ENCODE measurements at places on chromosomes 7 and 10.
A peak's percentile ranks its signal among the peaks of the same experiment; 100 is the strongest.

DNA sequence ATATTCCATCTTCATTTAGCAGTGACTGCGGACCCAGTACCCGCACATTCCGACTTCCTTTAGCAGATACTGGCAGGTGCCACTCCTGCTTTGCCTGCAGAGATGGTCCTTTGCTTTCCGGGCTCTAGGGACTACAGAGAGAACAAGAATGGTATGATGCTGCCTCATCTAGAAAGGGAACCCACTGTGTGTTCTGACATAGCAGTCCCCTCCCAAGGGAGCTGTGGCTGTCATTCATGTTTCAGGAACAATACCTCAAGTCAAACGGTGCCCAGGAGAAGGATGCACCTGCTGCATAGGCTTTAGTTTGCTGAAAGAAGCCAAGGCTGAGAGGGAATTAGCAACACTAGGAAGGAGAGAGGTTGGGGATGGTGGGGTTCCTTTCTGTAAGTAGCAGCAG, 15.9 kb upstream of the TMEM72 start:
- no peak for DNase-seq

DNA sequence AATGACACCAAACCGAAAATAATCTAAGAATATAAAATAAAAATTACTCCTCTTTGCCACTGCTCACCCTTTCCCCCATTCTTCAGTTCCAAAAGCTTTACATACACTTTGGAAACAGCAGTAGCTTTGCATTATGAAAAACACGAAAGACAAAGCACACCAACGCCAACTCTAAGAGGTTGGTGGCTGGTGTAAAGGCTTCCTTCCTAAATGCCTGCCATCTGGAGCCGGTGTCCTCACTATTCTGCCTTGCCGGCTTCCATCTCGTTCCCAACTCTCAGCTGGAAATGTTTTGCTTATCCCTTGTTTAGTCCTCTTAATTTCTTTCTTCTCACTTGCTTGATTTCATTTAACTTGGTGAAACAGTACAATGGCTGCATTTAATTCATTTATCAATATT, 281.1 kb upstream of the LRRN3 start:
- no peak for DNase-seq

DNA sequence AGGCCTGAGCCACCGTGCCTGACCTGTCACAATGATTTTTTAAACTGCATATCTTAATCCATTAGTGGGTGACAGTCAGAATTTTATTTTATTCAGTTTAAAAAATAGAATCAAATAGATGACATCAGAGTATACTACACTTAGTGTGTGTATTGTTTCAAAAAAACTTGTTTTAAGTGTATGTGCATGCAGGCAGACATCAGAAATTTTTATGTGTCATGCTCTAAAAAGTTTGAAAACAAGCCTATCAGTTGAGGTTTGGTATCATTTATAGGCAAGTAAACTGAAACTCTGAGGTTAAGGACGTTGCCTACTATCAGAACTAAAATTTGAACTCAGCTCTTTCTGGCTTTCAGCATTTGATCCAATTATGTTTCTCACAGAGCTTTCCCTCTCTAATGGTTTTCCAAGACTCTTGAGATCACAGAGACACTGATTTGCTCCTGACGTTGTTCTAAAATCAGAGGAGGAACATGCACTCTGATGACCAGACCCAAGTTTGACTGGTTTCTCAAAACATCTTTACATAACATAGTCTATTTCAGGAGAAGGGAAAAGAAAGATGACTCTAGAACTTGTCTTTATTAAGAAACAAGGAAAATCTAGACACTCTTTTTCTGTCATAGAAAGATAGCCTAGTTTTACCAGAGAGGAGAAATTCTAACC, 188.6 kb downstream of the AUTS2 start:
- DNase-seq = no peak

DNA sequence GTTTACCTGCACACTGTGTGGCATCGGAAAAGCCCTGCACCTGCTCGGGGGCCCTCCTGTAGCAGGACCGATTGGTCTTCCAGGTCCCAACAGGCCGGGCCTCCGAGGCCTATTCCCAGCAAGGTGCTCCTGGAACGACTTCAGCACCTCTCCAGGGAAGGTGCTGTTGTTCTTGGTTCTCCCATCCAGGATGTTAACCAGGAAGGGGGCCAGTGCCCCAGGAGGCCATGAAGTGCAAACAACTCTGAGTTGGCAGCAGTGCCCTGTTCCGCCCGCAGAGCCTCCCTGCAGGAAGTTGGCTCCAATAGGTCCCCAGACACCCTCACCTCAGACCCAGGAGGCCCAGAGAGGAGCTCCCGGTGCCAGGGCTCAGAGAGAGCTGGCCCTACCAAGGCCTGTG, 64.0 kb upstream of the DUSP5 start:
- DNase-seq = no peak

- no peak for DNase-seq
Measured at GRCh38 chr7:52956379-52956915, 79.0 kb upstream of the POM121L12 start.

DNA sequence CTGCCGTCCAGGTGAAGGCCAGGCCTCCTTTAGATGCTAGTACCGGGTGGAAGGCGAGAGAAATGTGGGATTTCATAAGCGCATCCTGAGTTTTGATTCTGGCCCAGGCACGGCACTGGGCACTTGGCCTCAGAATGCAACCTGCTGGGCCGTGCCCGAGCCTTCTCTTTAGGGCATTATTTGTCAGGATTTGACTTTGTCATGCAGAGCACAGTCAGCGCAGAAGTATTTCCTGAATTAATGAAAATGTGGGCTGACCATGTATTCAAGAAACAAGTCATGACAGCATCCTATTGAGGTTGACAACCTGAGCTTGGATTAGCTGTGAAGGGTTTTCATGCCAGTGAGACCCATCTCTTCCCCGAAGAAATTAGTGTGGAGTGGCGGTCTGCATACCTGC, 34.4 kb downstream of the RCC1L start:
- DNase-seq = no peak

DNA sequence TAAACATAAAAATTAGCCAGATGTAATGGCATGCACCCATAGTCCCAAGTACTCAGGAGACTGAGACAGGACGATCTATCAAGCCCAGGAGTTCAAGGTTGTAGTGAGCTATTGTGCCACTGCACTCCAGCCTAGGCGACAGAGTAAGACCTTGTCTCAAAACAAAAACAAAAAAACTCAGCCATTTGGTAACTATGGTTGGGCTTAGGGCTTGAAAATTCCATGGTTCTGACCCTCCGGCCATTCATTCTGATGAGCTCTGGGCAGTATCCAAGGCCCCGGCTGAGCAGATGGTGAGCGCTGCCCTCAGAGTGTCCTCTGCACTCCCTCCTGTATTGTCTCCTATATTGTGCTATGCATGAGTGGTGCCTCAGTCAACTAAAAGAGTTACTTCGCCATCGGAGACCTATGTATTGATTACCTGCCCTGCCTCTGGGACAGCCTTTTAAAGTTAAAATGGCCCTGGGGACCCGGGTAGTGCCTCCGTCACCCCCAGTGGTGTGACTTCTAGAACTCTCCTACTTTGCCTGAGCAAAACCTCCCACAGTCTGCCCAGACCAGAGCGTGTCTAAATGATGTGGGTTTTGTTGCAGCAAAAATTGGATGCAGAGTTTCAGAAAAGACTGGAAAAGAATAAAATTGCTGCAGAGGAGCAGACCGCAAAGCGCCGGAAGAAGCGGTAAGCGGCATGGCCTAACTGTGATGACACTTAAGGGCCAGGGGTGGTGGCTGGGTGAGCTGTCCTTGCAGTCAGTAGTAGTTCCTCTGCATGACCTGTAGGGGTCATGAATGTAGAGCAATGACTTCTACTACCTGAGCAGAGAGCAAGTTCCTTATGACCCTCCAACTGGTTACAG, 8.1 kb downstream of the PRKRIP1 start:
- peak; percentile 19 for DNase-seq

DNA sequence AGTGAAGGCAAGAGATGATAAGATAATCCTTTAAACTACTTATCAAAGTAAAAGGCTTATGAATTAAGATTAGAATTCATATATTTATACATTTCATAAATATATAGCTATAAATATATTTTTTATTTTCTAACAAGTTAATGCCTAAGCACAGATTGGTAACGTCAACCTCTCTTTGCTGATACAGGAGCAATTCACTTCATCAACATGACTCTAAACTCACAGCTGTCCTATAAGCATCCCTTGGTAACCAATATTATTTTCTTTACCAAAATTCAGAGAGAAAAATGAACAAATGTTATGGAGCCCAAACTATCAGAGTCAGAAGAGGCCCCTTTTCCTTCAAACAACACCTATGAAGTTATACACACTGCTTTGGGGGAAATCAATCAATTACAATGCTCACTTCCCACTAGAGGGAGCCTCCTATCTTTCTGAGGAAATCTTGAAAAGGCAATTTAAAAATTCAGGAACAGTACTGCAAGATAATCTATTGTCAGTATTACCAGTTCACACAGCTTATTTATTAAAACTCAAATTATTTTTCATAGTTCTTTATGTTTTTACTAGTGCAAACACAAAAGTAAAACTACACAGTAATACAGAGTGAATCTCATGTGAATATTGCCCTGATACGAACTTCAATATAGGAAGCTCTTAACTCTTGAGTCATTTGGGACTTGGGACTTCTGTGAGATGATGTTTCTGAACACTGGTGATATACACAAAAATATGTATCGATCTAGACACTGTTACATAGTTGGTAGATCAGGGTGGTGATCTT, 51.0 kb upstream of the NOBOX start:
- DNase-seq = no peak

GRCh38 chr7:28276298-28276697, 95.7 kb upstream of the JAZF1 start:
- no peak for DNase-seq

GRCh38 chr7:12712236-12712635, 24.8 kb downstream of the ARL4A start:
- no peak for DNase-seq

DNA sequence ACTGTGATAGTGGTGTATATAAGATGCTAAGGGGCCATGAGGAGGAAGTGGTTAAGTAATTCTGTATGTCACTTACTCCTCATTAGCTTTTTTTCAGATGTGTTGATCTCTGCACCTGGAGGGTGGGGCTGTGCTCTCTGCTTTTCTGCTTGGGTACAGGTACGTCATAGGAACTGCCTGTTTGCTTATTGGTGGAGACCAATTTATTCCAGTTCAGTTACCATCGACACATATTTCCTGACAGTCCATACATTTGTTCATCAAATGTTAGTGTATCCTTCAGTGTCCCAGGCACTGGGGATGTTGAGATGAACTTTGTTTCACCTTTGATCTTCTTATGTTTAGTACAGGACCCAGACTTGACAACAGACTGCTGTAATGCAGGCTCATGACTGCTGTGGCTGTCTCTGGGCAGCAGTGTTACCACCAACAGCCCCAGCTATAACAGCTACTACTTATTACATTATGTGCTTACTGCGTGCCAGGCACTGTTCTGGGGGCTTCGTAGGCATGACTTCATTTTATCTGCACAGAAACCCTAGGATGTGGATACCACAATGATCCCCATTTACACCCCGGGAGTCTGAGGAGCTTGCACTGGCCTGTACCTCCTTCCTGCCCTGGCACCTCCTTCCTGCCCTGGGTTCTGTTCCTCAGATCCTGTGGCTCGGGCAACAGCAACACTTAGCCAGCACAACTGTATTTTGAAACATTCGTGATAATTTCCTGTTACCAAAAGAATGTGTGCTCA, 87.4 kb downstream of the BUB3 start:
- DNase-seq = no peak

- DNase-seq = no peak
Measured at GRCh38 chr10:89035461-89035860, 44.9 kb downstream of the FAS start.

DNA sequence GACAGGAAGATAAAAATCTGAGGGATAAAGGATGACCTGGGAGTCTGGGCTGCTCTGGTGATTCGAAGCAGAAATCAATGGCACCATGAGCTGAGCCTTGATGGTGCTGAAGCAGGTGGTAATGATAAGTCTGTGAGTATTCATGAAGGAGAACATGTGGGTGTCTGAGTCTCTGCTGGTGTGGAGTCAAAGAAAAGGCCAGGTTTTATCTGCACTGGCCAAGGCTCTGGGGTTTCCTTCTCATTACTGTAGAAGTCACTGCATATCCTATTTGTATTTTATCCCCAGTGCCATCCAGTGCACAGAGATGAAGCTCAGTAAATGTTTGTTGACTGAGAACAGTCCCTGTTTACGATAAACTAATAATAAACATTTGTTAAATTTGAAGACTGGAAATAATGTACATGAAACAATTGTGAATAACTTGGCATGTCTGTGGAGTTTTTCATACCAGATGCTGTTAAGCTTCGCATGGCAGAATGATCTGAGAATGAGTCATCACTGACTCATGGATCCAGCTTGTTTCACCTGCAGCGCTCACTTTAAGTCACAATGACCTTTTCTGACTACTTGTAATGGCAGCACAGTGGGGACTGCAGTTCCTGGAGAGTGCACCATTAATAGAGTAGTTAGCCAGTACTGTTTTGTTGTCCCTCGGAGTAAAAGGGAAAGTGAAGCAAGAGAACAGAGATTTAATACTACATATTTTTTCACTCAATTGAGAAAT, 538.5 kb downstream of the HTR7 start:
- peak; percentile 40 for DNase-seq

- no peak for DNase-seq
Measured at GRCh38 chr7:100109521-100110163, 8.2 kb downstream of the AP4M1 start.

DNA sequence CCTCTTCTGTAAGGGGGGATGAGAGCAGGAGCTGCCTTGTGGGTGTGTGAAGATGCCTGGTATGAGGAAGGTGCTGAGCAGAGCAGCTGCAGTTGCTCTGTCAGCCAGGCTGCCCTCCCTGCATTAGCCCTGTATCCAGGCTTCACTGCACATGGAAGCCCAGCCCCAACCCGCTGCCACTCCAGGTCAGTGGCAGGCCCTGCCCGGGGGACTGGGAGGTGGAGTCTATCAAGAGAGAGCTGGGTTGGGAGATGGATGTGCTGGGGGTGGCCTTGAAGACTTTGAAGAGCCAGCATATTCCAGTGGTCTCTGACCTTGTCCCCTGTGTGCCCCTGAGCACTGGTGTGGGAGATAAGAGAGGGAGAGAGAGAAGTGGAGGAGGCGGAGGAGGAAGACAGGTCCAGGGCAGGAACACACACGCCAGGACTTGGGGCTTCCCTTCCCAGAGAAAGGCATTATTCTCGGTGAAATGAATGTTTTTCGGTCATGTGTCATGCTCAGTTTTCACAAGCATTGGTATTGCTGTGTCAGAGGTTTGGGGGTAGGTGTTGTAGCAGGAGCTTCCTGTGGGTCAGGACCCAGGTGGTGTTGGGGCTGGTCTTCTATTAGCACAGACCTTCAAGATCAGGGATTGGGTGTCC, 2.6 kb downstream of the PPIF start:
- DNase-seq = no peak

DNA sequence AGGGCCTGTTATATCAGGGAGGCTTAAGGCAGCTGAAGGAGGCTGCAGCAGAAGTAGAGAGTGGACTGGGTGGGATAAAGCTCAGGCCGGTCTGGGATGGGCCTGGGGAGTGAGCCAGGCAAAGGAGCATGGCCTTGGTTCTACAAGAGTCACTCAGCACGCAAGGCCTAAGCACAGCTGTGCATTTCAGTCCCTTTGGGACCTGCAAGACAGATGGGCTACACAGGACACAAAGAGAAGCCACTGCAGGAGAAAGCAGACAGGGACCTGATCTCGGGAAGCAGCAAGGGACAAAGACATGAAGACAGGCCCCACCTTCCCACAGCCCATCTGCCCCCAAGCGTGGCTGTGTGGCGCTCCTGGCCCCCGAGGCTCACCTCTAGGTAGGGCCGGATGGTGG, 29.4 kb downstream of the RRP12 start:
- DNase-seq = no peak

GRCh38 chr7:77415476-77415822, 700 bp downstream of the GSAP start:
- peak; percentile 40 for DNase-seq

All from NCI-H345 (cell line).